Glomerular endothelial cell (primary cell): ENCODE measurements at places on chromosomes 1 and 21. TPM values are rescaled to one million over a fixed set of nuclear protein-coding genes. Genes with fewer than 3 reads are reported as not detected.

The LCE2B gene
- total RNA-seq, result not detected in 2 replicates

The EPHB2 gene
- total RNA-seq, result 71.1 and 77.9 TPM in 2 replicates

The BATF3 gene
- total RNA-seq, result 1.2 and 1.6 TPM in 2 replicates

The LENEP gene
- not detected in 2 replicates for total RNA-seq

The FCRL1 gene
- not detected in 2 replicates for total RNA-seq

The TRIM58 gene
- 2.4 and 3.0 TPM in 2 replicates for total RNA-seq

The CFHR3 gene
- not detected in 2 replicates for total RNA-seq

The RGS13 gene
- total RNA-seq, result not detected in 2 replicates

The SAMD13 gene
- total RNA-seq, result 1.3 and 1.5 TPM in 2 replicates

The CRNN gene
- not detected in 2 replicates for total RNA-seq

The GRHL3 gene
- 0.63 TPM in 1 of 2 replicates, not detected in the other for total RNA-seq

The S100A1 gene
- not detected in 2 replicates for total RNA-seq

The KIF14 gene
- 2.8 and 3.6 TPM in 2 replicates for total RNA-seq

The CFAP74 gene
- not detected in 2 replicates for total RNA-seq

The TAS1R3 gene
- 0.35 TPM in 1 of 2 replicates, not detected in the other for total RNA-seq

The CELA2B gene
- total RNA-seq, result not detected in 2 replicates

The F5 gene
- not detected in 2 replicates for total RNA-seq

The NFASC gene
- total RNA-seq, result 0.06 TPM in 1 of 2 replicates, not detected in the other

The LGR6 gene
- total RNA-seq, result not detected in 2 replicates

The ZNHIT6 gene
- total RNA-seq, result 13.6 and 14.6 TPM in 2 replicates

The PCP4 gene
- total RNA-seq, result not detected in 2 replicates

The CASQ1 gene
- not detected in 2 replicates for total RNA-seq

The TAS1R1 gene
- not detected in 2 replicates for total RNA-seq

The ASAP3 gene
- total RNA-seq, result 9.8 and 10.6 TPM in 2 replicates

The CFAP107 gene
- total RNA-seq, result not detected in 2 replicates

The CLCNKB gene
- total RNA-seq, result not detected in 2 replicates

The SLC45A3 gene
- total RNA-seq, result 11.6 and 12.7 TPM in 2 replicates

The HES4 gene
- total RNA-seq, result 90.3 and 219 TPM in 2 replicates

The KCNK2 gene
- 0.05 TPM in 1 of 2 replicates, not detected in the other for total RNA-seq

The CFHR5 gene
- total RNA-seq, result not detected in 2 replicates

The SIK1 gene
- 0.34 and 14.8 TPM in 2 replicates for total RNA-seq

The VTCN1 gene
- not detected in 2 replicates for total RNA-seq

The SH2D1B gene
- total RNA-seq, result not detected in 2 replicates

The LRRC8D gene
- total RNA-seq, result 20.7 and 25.2 TPM in 2 replicates

The NHLH1 gene
- total RNA-seq, result 0.05 TPM in 1 of 2 replicates, not detected in the other

The STXBP3 gene
- total RNA-seq, result 33.7 and 44.6 TPM in 2 replicates

The DCDC2B gene
- total RNA-seq, result not detected in 2 replicates

The DCST2 gene
- 0.12 TPM in 1 of 2 replicates, not detected in the other for total RNA-seq

The PPP1R12B gene
- 3.8 and 8.1 TPM in 2 replicates for total RNA-seq

The SIM2 gene
- 0.47 and 1.7 TPM in 2 replicates for total RNA-seq

The MPZ gene
- 3.4 and 4.7 TPM in 2 replicates for total RNA-seq

The LRRC3 gene
- 9.8 and 10.4 TPM in 2 replicates for total RNA-seq

The KIF26B gene
- 2.9 and 4.0 TPM in 2 replicates for total RNA-seq

The AADACL4 gene
- not detected in 2 replicates for total RNA-seq

The SEMA6C gene
- total RNA-seq, result 20.2 and 28.1 TPM in 2 replicates

The CRB1 gene
- 0.15 TPM in 1 of 2 replicates, not detected in the other for total RNA-seq

The PIK3R3 gene
- 10.9 and 11.7 TPM in 2 replicates for total RNA-seq

The NUP210L gene
- total RNA-seq, result not detected in 2 replicates

The RGS8 gene
- not detected in 2 replicates for total RNA-seq

The IL10 gene
- total RNA-seq, result not detected in 2 replicates

The CTSE gene
- total RNA-seq, result not detected in 2 replicates

The AK4 gene
- total RNA-seq, result 21.5 and 24.7 TPM in 2 replicates

The NBPF4 gene
- not detected in 2 replicates for total RNA-seq

The RGS4 gene
- total RNA-seq, result 99.0 and 351 TPM in 2 replicates

The PTPN14 gene
- total RNA-seq, result 77.6 and 81.7 TPM in 2 replicates

The LIPI gene
- not detected in 2 replicates for total RNA-seq

The HTR6 gene
- not detected in 2 replicates for total RNA-seq

The PTTG1IP gene
- total RNA-seq, result 464 and 500 TPM in 2 replicates

The FAM163A gene
- total RNA-seq, result 0.44 and 1.5 TPM in 2 replicates
